Osteocyte (in vitro differentiated cells): ENCODE measurements at places on chromosomes 2 and 18. TPM values are rescaled to one million over a fixed set of nuclear protein-coding genes. Genes with fewer than 3 reads are reported as not detected.

The YES1 gene
- total RNA-seq: 37.6 and 44.8 TPM in 2 replicates

The ATOH8 gene
- 5.9 and 7.1 TPM in 2 replicates for total RNA-seq

- no peak for DNase-seq
Measured at GRCh38 chr2:168626096-168626495, 170.0 kb downstream of the CERS6 start.

DNA sequence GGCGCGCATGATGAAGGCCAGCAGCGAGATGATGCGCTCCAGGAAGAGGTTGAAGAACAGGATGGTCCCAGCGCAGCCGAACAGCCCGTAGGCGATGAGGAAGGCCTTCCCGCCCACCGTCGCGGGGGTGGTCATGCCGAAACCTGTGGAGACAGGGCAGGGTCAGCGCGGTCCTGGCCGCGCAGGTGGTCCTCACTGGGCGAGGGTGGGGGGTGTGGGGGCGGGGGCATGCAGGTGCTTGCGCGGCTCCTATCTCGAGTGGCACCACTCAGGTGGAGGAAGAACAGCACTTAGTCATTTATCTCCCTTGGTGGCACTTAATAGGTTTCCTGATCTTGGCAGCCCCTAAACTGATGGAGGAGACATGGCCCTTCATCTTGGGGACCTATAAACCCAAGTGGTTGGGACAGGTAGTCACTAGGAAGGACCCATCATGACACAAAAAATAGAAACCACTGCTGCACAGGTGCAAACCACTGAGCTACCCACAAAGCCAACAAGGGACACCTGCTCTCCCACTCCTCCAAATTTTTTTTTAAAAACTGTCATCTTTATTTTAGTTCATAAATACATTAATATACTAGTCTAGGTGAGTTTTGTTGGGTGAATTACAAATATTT is 118.8 kb downstream of the MSH2 start:
- DNase-seq: no peak

The MCFD2 gene
- total RNA-seq: 97.6 and 106 TPM in 2 replicates

- DNase-seq: no peak
Measured at GRCh38 chr2:222892321-222892720, 31.5 kb downstream of the ACSL3 start.

The PTPRM gene
- 105 and 117 TPM in 2 replicates for total RNA-seq

The TUBB8B gene
- not detected in 2 replicates for total RNA-seq

- DNase-seq: no peak
Measured at GRCh38 chr2:38610851-38611801, 8.4 kb upstream of the HNRNPLL start.

The TUBA3D gene
- not detected in 2 replicates for total RNA-seq

The IL37 gene
- total RNA-seq: not detected in 2 replicates

The SCYGR4 gene
- not detected in 2 replicates for total RNA-seq

The APCDD1 gene
- 1.4 and 2.6 TPM in 2 replicates for total RNA-seq

The CRACDL gene
- total RNA-seq: 0.57 and 1.3 TPM in 2 replicates

The MARS2 gene
- 3.8 and 4.2 TPM in 2 replicates for total RNA-seq

The SULT1C4 gene
- total RNA-seq: 6.0 and 7.0 TPM in 2 replicates

DNA sequence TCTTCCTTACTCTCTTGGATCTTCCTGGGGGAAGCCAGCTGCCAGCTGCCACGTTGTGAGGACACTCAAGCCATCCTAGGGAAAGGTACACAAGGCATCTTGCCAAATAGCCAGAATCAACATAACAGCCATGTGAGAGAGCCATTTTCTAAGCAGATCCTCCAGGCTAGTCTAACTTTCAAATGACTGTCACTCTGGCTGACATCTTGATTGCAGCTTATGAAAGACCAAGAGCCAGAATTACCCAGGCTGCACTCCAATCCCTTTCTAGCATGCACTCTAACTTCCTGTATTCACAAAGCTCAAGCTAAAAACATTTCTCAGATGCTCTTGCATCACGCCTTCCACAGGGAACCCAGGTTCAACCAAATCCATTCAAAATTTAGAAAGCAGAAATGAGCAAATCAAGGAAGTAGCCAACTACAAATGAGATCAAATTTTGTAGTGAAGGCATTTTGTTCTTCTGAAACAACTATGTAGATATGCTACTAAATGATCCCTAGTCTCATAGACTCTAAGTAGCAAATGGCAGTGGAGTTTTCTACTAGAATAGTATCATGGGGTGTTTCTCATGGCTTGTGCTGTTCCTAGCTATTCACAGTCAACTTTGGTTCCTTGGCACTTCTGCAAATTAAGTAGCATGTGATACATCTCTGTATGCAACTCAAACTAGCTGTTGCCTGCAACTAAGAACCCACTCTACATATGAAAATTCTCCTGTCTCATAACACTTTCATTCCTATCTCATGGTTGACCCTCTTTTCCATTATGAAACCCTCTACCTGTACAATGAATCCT is 281.9 kb downstream of the ZEB2 start:
- DNase-seq: no peak

GRCh38 chr2:97656905-97657587 is 6.8 kb downstream of the ACTR1B start:
- DNase-seq: no peak

DNA sequence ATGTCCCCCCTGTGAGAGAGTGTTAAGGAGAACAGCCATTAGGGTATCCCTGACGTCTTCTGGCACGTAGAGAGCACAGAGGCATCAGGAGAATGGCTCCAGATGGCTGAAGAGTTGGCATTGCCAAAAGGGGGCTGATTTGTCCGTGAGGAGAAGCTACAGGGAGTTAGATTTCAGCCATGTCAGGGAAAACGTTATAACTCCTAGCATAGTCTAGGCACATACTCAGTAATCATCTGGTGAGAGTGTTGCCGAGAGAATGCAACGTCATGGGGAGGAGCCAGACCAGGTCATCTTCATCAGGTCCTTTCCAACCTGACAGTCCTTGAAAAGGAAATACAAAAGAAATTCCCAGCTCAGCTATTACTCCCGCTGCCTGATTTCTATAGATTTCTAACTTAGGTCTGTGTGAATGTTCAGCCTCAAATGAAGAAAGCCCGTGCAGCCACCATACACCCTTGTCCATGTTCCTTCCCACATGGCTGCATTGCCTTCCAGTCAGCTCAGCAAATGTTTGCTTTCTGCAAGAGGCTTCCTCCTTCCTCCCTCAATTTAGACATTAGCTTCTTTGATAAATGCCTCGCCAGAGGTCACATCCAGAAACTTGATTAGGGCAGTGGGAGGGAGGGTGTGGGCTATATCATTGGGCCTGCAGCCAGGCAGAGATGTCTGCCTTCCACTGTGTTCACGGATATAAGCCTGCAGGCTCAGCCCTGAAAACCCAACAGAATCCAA is 93.0 kb downstream of the STPG4 start:
- DNase-seq: no peak

The CERKL gene
- total RNA-seq: not detected in 2 replicates

The NXPH2 gene
- total RNA-seq: not detected in 2 replicates

- DNase-seq: no peak
Measured at GRCh38 chr2:72985891-72986683, 68.8 kb downstream of the EMX1 start.

- no peak for DNase-seq
Measured at GRCh38 chr2:31004257-31004656, 134.0 kb downstream of the GALNT14 start.

GRCh38 chr18:984004-984403 is 79.3 kb downstream of the ADCYAP1 start:
- no peak for DNase-seq

The AAK1 gene
- 66.0 and 75.0 TPM in 2 replicates for total RNA-seq

- no peak for DNase-seq
Measured at GRCh38 chr2:17614174-17614930, 73.9 kb downstream of the VSNL1 start.

- DNase-seq: peak; percentile 70
Measured at GRCh38 chr2:72034353-72035095, 113.1 kb downstream of the CYP26B1 start.

The C1QL2 gene
- not detected in 2 replicates for total RNA-seq

The ALPP gene
- not detected in 2 replicates for total RNA-seq

The LYPD1 gene
- total RNA-seq: 0.18 and 0.19 TPM in 2 replicates

The ZNF2 gene
- 5.5 and 5.8 TPM in 2 replicates for total RNA-seq

DNA sequence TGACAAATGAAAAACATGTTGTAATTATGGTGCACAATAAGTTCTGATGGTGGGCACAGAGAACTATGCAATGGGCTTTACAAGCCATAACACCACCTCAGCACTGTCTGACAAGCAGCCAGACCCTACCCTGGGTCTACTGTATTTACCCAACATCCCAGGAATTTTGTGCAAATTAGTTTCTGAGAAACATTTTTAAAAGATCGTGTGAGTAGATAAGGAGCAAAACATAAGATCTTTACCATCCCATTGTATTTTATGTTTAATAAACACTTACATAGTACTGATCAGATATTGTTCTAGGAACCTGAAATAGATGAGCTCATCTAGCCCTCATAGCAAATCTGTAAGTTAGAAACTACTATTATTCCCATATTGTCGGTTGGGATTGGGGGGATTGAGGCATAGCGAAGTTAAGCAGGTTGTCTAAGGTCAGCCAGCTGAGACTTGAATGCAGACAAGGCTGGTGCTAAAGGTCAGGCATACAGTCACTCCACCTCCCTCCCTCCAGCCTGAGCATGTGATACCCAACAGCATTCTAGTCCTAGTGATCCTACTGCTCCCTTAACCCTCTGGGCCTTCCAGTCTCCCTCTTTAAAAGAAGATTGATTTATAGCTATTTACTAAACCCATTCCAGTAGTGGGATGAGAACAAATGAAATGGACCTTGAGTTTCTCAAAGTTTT is 67.4 kb upstream of the STAM2 start:
- no peak for DNase-seq

DNA sequence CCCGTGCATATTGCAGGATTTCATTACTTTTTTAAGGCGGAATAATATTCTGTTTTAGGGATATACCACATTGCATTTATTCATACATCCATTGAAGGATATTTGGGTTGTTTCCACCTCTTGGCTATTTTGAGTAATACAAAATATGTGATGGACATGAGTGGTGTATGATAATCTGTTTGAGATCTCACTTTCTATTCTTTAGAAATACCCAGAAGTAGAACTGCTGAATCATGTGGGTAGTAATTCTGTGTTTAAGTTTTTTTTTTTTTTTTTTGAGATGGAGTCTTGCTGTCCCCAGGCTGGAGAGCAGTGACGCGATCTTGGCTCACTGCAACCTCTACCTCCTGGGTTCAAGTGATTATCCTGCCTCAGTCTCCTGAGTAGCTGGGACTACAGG is 201.4 kb downstream of the NYAP2 start:
- DNase-seq: no peak

The RTP5 gene
- total RNA-seq: not detected in 2 replicates

DNA sequence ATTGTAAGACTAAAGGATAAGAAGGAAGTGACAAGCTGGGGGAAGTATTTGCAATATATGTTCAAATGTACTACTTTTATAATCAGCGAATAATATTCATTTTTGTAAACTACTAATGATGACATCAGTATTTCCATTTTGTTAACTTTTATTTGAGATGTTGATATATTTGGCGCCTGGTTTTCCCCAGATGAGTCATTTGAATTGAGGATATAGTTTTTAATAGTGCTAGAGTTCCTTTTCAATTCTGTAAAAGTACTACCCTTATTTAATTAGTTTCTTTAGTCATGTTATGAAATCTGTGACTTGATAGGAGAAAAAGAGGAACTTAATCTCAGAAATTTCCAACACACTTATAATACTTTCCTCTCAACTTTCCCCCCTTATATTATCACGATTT is 495.3 kb downstream of the IRS1 start:
- no peak for DNase-seq

DNA sequence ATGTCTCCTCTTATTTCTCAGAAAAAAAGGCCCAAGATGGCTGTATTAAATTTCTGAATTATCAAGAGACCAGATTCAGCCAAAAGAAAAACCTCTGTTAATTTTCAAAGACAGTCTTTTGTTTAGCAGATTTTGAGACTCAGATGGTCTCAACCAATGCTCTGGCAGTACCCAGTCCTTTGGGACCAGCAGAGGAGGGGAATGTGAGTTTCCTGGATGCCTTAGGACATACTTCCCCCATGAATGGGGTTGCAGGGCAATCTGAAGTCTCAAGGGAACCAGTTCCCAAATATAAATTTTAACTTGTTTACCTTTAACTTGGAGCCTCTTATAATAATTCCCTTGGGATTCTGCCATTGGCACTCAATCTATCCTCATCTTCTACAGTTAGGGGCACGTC is 107.8 kb upstream of the ZNF521 start:
- no peak for DNase-seq

DNA sequence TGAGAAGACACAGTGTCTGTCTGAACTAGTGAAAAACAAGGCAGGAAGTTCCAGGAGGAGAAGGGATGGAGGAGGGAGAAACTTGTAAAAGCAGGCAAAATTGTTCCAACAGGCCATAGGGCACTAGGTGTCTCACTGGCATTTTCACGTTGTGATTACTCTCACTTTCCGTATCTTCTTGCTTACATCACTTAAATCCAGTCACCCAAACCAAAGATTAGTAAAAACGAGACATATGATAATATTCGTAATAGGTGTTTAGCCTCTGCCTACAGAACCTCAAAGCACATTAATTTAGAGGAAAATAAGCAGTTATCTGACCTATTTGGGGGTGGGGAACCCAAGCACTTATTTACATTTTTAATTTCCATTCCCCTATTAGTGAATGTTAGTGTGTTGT is 78.3 kb downstream of the POU3F3 start:
- no peak for DNase-seq

DNA sequence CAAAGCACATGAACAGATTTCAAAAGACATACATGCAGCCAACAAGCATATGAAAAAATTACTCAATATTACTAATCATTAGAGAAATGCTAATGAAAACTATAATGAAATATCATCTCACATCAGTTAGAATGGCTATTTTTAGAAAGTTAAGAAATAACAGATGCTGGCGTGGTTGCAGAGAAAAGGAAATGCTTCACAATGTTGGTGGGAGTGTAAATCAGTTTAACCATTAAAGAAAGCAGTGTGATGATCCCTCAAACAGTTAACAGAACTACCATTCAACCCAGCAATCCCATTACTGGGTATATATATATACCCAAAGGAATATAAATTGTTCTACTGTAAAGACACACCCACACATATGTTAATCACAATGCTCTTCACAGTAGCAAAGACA is 117.7 kb upstream of the SETBP1 start:
- no peak for DNase-seq

The CD28 gene
- total RNA-seq: not detected in 2 replicates

GRCh38 chr18:22741318-22741717 is 191.8 kb upstream of the RBBP8 start:
- no peak for DNase-seq

The ANKRD53 gene
- total RNA-seq: 1.9 and 2.7 TPM in 2 replicates

The SLC14A1 gene
- total RNA-seq: 0.24 TPM in 1 of 2 replicates, not detected in the other

The PCARE gene
- not detected in 2 replicates for total RNA-seq

The RASGRP3 gene
- 2.1 and 3.3 TPM in 2 replicates for total RNA-seq

DNA sequence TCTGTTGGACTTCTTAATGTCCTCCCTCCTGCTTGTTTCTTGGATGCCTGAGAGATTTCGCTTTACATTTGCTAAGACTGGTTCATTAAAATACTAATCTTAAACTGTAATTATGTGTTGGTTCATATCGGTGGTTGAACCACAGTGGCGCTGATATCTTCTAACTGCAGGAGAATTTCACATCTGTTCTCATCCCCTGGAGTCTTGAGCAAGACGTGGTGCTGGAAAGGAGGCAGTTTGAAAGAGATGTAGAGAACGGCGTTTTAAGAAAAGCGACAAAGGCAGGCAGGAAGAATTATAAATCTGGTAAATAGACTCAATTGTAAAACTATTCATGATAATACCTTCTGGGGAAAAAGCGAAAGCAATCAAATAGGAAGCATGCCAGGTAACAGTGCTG is 79.5 kb downstream of the NXPH2 start:
- DNase-seq: no peak

- DNase-seq: peak; percentile 81
Measured at GRCh38 chr2:127165539-127165935, 54.6 kb downstream of the CYP27C1 start.
